Activated CD4-positive, alpha-beta T cell treated with anti-CD3 and anti-CD28 coated beads, Interleukin-2, amount 10 ng/mL, durations not matched to agents 7 days and 5 days (primary cell): ENCODE measurements at places on chromosomes 2 and 18. TPM values are rescaled to one million over a fixed set of nuclear protein-coding genes. Genes with fewer than 3 reads are reported as not detected.

DNA sequence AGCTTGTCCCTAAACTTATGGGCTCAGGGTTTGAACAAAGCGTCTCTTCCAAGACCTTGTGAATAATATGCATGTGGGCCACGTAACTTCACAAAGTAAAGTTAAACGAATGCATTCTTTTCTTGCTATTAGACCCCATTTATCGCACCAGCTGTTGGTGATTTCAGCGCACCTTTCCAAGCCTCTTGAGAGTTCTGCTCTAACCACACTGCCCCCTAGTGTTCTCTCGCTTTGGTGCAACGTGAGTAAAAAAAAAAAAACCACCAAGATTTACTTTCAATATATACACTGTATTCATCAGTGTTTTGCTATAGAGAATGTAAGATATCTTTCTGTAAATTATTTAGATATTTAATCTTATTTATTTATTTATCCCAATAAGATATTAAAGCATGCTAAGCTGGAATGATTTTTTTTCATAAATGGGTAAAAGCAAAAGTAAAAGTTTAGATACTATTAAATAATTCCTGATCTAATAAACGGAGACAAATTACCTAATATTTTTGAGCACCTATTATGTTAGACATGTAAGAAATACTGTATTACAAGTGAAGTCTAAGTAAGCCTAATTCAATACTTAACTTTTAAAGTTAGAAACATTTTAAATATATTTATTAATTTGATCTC is 459.5 kb downstream of the DLGAP1 start:
- peaks cover 12% of the 10 kb centered on the region for H3K27me3 ChIP-seq
- H3K36me3 ChIP-seq, result no peaks in the 10 kb centered on the region
- no peak overlapping the region for H3K4me3 ChIP-seq

GRCh38 chr18:12233378-12233777 is 20.8 kb upstream of the CIDEA start:
- DNase-seq, result no peak
- no peak overlapping the region for H3K4me3 ChIP-seq
- no peaks in the 10 kb centered on the region for H3K4me1 ChIP-seq
- H3K36me3 ChIP-seq, result no peaks in the 10 kb centered on the region

The TRMT61B gene
- 13.9 TPM for total RNA-seq

The METTL4 gene
- 20.3 TPM for total RNA-seq

The NEU2 gene
- total RNA-seq, result not detected
